ENCODE measurements at places on chromosomes 3 and 15. TPM values are rescaled to one million over a fixed set of nuclear protein-coding genes. Genes with fewer than 3 reads are reported as not detected.

GUCA1C gene
- total RNA-seq = not detected

SLC22A14 gene
- 0.12 TPM for total RNA-seq

HCLS1 gene
- total RNA-seq = 13.3 TPM

SHC4 gene
- 1.1 TPM for total RNA-seq

NEIL1 gene
- 5.3 TPM for total RNA-seq

AMIGO3 gene
- total RNA-seq = not detected

GRAMD2A gene
- total RNA-seq = 0.06 TPM

GABRR3 gene
- total RNA-seq = not detected

NPAP1 gene
- total RNA-seq = not detected

DHFR2 gene
- 5.5 TPM for total RNA-seq

STRIT1 gene
- not detected for total RNA-seq

SLC12A1 gene
- not detected for total RNA-seq

PFKFB4 gene
- total RNA-seq = 6.6 TPM

TIMP4 gene
- total RNA-seq = 0.92 TPM

OSTN gene
- total RNA-seq = 0.87 TPM

SAMMSON gene
- not detected for total RNA-seq

RNU6-1 gene
- not detected for total RNA-seq

A4GNT gene
- not detected for total RNA-seq

STAC gene
- total RNA-seq = 20.1 TPM

FEZF2 gene
- total RNA-seq = not detected

LYZL4 gene
- not detected for total RNA-seq

CADM2 gene
- not detected for total RNA-seq

KLF15 gene
- total RNA-seq = 2.9 TPM

UROC1 gene
- not detected for total RNA-seq

GDPGP1 gene
- total RNA-seq = 8.3 TPM

EXD1 gene
- total RNA-seq = not detected

FAM227B gene
- total RNA-seq = 6.5 TPM

ALDH1A2 gene
- total RNA-seq = 7.0 TPM

EBLN2 gene
- total RNA-seq = 3.5 TPM
